ENCODE measurements at places on chromosomes 7 and 10.

DNA sequence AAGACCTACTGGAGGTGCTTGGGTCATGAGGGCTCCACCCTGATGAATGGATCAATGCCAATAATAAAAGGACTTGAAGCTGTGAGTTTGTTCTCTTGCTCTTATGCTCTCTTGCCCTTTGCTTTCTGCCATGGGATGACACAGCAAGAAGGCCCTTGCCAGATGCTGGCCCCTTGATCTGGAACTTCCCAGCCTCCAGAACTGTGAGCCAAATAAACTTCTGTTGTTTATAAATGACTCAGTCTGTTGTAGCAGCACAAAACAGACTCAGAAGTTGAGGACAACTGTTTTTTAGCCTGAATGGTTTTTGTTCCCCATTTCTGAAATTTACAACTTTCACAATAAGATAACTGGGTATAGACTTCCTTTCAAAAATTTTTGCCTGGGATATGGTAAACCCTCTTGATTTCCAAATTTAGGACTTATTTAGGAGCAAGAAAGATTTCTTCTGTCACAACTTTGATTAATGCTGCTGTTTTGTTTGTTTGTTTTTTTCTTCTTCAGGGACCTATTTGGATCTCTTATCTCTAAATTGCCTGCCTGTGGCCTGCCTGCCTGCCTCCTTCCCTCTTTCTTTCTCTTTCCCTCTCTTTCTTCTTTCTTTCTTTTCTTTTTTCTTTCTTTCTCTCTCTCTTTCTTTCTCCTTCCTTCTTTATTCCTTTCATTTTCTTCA, 12.1 kb downstream of the ENTPD1 start:
- no peak for DNase-seq

GRCh38 chr7:23287612-23288011, 11.5 kb upstream of the MALSU1 start:
- no peak for DNase-seq

DNA sequence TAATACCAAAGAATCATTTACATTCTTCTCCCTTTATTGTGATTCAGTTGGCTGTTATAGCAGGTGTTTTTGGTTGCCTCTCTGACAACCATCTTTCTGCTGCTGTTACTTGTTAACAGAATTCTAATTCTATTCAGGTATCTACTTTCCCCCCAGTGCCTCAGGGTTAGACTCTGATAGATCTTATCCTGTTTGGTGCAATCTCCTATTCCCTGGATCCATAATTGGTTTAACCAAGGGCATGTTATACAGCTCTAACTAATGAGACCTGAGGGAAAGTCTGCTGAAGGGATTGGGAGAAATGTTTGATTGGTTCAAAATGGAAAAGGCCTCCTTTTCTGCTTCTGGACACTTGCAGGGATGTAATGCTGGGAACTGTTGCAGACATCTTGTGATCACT, 161.5 kb downstream of the GPR158 start:
- no peak for DNase-seq

DNA sequence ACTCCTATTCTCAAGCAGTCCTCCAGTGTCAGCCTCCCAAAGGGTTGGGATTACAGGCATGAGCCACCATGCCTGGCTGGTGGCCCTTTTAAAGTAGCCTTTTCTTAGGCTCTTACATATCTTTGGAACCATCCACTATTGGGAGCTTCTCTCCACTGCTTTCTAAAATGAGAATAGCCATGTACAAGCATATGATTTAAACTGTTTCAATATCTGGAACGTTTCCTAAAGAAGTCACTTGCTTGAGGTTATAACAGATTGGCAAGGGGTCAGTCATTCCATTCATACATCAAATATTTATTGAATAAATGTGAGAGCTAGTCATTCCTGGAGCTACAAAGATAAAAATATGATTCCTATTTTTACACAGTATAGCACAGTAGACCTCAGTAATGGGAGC, 97.4 kb upstream of the LRGUK start:
- no peak for DNase-seq

- DNase-seq: no peak
Observed at GRCh38 chr10:59133841-59134593, 42.4 kb upstream of the PHYHIPL start.

- DNase-seq: no peak
Observed at GRCh38 chr7:37765421-37765829, 81.9 kb downstream of the GPR141 start.

GRCh38 chr7:135645296-135645904, 16.9 kb upstream of the STMP1 start:
- DNase-seq: no peak

DNA sequence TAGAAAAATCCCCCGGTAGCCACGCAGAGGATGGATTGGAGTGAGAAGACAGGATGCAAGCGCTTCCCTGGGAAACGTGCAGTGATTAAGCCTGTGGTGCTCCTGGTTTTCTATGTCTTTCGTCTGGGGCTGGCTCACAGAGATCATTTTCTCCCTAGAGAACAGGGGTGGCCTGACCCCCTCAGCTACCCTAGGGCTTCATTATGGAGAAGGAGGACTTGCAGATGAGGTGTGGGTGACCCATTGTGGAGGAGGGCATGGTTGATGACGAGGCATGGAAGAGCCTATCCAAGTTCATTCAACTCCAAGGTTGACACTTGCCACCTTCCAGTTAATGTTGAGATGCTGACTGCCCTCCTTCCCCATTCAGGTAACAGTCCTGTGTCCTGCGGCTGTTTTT, 75.9 kb downstream of the VSTM4 start:
- no peak for DNase-seq

DNA sequence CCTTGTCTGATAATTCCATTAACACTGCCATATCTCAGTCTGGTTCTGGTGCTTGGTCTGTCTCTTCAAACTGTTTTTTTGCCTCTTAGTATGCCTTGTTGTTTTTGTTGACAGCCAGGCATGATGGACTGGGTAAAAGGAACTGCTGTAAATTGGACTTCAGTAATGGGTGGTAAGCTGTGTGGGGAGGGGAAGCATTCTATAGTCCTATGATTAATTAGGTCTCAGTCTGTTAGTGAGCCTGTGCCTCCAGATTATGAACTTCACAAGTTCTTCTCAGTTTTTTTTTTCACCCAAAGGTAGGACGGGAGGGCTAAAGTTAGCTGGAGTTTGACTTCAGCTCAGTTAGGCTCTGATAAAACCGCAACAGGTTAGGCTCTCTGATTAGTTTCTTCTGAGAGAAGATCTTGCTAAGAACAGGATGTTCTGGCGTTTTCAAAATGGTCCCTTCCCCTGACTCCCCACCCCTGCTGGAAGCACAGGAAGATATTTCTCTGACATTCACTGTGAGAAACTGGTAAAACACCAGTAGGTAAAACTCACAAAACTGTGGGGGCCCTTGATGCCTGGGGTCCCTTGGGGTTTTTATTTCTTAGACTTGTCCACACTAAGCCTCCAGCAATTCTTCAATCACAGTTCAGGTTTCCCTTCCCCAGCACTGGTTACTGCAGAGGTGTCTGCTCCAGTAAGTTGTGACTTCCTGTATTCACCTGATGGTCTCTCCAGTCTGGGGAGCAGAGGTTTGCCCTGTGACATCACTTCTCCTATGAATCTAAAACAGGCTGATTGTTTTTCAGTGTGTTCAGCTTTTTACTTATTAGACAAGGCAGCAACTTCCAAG, 43.3 kb upstream of the CCDC71L start:
- no peak for DNase-seq

DNA sequence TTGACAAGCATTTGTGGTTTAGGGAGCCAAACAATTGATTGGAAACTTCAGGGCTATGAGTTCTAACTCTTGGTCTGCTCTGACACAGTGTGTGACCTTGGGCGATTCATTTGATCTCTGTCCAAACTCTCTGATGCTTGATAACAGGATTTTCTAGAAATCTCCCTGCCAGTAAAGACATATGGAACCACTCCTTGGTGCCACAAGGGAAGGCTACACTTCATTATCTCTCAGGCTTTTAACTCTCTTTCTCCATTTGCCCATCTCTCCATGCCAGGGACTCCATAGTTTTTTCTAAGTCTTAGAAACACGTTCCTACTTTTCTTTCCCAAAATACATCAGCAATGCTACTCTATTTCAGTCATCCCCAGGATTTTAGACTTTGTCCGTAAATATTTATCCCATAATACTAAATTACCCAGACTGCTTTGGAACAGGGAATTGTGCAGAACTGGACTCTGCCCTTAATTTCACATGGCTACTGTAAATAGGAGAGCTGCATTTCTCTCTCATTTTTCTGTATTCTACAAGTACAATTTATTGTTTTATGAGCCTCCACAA, 488.2 kb downstream of the SUGCT start:
- DNase-seq: no peak

DNA sequence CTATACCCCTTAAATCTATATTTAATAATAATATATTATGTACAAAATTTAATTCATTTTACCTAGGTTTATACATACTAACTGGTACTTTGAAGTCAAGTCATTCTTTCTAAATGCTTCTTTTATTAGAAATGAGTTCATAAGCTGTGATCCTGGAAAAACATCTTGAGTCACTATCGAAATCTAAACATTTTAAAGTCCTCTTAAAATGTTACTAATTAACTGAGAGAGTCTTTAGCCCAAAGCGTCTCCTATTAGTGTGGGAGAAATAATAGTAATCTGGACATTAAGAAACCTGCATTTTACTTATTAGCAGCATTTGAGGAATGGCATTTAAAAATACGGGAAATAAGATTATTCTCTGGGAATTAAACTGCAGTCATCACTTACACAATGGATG, 142.7 kb downstream of the CTNNA3 start:
- no peak for DNase-seq

DNA sequence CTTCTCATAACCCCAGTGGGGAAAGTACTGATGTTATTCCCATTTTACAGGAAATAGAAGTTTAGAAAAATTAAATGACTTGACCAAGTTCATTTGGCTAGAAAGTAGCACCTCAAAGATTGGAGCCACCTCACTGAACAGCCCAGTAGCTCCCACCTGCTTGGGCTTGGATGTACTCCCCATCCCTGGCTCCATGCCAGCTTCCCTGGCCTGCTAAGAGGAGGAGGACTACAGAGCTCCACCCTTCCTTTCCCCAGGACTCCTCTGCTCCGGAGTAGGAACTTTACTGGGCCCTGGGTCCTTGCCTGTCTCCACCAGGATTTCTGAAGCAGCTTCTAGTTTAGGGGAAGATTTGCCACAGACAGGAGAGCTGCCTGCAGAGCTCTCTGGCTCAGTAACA, 3.1 kb downstream of the HPS6 start:
- DNase-seq: no peak

DNA sequence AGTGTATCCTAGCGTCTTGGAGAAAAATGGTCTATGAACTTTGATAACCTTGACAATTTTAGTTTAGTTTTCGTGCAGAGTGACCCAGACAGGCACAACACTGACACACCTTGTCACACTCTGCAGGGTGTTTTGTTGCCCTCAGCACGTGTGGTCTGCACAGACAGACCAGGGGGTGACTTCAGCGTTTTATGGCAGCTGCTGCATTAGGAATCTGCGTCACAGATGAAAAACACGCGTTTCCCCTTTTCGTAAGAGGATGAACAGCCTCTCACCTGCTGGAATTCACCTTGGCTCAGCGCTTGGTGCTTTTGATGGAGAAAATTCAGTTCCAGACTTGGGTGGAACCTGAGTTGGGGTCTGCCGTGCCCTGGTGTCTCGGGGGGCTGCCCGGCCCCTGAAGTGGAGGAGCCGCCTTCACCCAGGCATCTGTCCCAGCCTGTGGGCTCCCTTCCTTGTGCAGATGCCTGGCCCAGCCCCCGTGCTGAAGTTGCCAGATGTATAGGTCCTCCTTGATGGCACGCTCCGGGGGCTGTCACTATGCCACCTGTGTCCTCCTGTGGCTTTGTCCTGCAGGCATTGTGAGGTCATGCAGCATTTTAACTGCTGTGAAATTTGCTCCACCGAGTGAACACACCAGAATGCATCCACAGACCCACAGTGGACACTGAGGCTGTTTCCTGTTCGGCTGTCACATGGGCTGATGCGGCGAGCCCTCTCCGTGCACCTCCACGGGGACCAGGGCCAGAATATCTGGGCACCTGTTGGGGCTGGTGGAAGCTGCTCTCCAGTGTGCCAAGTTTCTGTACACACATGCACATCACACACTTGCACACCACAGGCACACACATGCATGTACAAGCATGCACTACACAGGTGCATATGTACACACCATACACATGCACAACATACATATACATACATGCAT, 18.3 kb downstream of the INPP5A start:
- no peak for DNase-seq

- DNase-seq: no peak
Observed at GRCh38 chr7:157964016-157964415, 623.6 kb downstream of the PTPRN2 start.

DNA sequence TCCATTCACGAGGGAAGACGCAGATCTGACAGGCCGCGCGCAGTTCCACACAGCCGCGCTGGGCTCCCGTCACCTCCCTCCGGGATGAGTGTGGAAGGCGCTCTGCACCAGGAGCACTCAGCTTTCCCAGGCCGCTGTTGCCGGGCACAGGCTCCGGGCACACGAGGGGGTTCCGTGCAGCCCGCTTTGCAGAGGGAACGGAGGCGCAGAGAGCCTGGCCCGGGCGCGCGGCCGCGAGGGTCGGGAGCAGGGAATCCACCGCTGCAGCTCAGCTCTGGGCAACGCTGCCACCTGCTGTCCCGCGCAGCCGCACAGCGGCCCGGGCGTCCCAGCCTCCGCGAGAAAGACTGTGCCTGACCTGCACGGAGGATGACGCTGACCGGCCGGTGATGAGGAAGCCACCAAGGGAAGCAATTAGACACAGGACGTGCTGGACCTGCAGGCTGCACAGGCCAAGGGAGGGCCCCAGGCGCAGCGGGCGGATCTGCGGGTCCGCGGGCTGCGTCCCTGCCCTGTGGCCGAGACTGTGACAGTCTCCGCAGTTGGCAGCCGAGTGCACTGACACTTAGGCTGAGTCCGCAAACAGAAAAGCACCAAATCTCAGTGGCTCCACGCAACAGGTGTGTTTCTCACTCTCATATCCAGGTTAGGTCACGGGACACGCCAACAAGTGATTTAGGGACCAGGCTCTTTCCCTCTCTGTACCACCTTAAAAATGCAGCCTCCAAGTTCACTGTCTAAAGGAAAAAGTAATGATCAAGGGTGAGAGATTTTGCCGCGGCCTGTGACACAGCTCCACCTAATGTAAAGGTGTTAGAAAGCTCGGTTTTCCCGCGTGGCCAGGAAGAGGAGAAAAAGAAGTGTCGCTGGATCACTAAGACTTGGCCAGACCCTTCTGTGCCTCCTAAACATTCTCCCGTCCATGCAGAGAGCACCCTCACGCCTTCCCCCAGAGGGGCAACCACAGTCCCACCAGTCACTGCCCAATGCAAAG, 94.5 kb downstream of the SEC61G start:
- peak; percentile 47 for DNase-seq

GRCh38 chr7:701086-701671, 25.3 kb upstream of the DNAAF5 start:
- DNase-seq: no peak

GRCh38 chr7:2326951-2327350, 12.7 kb upstream of the SNX8 start:
- DNase-seq: no peak

- no peak for DNase-seq
Observed at GRCh38 chr7:80623503-80624252, 14.8 kb upstream of the CD36 start.

GRCh38 chr10:25017154-25017590, 760 bp downstream of the THNSL1 start:
- DNase-seq: peak; percentile 7

GRCh38 chr7:123669485-123669884, 13.8 kb downstream of the LMOD2 start:
- DNase-seq: no peak

- DNase-seq: no peak
Observed at GRCh38 chr7:20470726-20471125, 140.0 kb downstream of the ITGB8 start.

GRCh38 chr7:176381-176780, 16.0 kb upstream of the FAM20C start:
- no peak for DNase-seq

GRCh38 chr10:8407501-8408021, 353.1 kb downstream of the GATA3 start:
- no peak for DNase-seq
